Hematopoietic multipotent progenitor cell (in vitro differentiated cells): ENCODE measurements at places on chromosomes 16 and 17.

- DNase-seq, result peak; percentile 83
Measured at GRCh38 chr17:49567871-49568694, 7.6 kb upstream of the NXPH3 start.

DNA sequence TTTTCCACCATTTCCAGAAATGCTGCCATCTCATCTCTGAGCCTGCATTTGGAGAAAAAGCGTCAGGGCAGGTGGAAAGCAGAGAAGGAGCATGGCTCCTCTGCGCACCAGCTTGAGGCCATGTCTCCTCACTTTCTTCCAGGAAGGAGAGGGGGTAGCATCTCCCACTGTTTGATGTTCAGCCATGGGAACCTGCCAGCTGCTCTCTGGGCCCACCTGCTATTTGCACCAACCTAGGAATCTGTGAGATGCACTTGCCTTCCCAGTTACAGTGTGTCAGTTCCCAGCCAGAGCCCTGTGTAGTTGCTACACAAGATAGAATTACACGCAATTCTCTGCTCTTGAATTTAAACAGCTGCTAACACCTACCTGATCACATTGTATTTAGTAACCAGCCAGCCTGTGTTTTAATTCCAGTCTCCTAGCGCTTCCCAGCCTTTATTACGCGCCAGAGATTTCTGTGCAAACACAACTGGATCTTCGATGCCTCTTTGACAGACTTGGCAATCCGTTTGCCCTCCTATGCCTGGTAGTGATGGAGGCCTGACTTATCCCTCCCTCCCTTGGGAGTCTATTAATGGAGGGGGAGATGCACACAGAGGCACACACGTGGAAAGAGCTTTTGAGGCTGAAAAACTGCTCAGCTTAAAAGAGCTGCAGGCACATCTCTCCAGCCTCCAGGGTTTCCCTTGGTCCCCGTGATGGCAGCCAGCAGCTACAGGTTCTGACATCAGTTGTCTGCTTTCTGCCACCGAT is 98.1 kb upstream of the SEC14L1 start:
- no peak for DNase-seq

- no peak for DNase-seq
Measured at GRCh38 chr17:7774055-7774521, 56.5 kb downstream of the DNAH2 start.

DNA sequence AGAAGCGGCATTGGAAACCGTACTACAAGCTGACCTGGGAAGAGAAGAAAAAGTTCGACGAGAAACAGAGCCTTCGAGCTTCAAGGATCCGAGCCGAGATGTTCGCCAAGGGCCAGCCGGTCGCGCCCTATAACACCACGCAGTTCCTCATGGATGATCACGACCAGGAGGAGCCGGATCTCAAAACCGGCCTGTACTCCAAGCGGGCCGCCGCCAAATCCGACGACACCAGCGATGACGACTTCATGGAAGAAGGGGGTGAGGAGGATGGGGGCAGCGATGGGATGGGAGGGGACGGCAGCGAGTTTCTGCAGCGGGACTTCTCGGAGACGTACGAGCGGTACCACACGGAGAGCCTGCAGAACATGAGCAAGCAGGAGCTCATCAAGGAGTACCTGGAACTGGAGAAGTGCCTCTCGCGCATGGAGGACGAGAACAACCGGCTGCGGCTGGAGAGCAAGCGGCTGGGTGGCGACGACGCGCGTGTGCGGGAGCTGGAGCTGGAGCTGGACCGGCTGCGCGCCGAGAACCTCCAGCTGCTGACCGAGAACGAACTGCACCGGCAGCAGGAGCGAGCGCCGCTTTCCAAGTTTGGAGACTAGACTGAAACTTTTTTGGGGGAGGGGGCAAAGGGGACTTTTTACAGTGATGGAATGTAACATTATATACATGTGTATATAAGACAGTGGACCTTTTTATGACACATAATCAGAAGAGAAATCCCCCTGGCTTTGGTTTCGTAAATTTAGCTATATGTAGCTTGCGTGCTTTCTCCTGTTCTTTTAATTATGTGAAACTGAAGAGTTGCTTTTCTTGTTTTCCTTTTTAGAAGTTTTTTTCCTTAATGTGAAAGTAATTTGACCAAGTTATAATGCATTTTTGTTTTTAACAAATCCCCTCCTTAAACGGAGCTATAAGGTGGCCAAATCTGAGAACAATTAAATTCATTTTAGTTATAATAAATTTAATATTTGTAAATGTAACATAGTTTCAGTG is 1.7 kb downstream of the HEXIM1 start:
- DNase-seq, result no peak

DNA sequence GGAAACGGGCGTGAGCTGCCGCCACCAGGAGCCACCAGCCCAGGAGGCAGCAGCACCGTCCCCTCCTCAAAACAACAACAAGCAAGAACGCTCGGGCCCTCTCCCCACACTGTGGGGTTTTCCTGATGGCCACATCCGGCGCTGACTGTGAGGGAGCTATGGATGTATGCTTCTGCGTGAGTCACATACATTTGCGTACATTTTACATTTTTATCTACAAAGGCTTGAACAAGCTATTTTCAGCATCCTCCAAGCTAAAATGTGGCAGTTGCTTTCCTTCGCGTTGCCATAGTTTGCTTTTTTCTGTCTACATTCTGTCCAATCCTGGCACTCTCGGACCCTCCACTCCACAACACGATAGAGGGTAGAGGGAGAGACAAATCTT is 2.0 kb upstream of the ABR start:
- no peak for DNase-seq

DNA sequence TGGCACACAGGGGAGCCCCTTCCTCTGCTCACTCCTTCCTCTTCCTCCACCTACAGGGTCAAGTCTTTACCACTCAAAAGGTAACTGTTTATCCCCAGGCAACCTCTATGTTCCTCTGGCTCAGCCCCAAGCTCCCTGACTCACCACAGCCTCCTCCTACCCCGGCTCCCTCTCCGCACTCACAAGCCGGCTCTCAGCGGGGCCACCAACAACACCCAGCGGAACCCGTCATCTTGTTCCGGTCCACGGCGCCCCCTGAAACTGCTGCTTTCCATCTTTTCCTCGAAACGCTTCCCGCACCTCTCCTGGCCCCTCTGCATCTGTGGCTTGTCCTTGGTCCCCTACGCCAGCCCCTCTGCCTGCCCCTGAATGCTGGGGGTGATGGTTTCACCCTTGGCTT is 58.4 kb downstream of the NXN start:
- DNase-seq, result no peak
